ENCODE measurements at places on chromosomes 1 and 21.

DNA sequence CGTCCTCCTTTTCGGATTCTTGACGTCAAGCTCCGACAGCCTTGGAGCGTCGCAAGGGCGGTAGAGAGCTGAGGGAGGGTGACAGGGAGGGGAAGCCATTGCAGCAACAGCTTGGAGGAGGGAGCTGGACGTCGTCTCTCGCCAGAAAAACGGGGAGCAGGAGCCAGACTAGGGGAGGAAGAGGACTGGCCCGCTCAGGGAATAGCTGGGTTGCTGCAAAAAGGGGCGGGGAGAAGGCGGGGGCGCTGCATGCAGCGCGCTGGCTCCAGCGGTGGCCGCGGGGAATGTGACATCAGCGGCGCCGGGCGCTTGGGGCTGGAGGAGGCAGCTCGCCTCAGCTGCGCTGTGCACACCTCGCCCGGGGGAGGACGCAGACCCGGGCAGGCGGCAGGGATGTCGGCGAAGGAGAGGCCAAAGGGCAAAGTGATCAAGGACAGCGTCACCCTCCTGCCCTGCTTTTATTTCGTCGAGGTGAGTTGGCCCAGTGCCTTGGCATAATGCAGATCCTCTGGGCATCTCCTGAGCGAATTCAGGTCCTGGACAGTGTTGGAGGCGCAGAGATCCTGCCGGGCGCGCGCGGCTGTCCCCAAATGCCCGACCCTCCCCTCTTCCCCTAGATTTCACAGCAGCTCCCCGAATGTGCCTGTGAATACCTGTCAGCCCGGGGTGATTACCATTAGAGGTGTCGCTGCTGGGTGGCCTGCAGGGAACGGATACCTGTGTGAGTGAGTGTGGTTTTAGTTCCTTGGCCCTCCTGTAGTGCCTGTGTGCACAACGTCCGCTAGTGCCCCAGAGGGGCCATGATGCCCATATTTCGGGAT, at the start of gene PLPPR4:
Gene PLPPR4 (plus strand): TSS at position 292 of the 821 bp plus-strand sequence. CDS start 102 bp downstream, at position 394.
- no peak for DNase-seq

GRCh38 chr1:175270361-175270760, 77.8 kb upstream of the KIAA0040 start:
- no peak for DNase-seq

GRCh38 chr1:175405766-175406165, 213.2 kb upstream of the KIAA0040 start:
- DNase-seq = no peak

GRCh38 chr1:226985239-226985838, 45.2 kb downstream of the COQ8A start:
- DNase-seq = no peak

- DNase-seq = no peak
These were observed 102.8 kb downstream of the CASZ1 start for GRCh38 chr1:10693497-10694273.

DNA sequence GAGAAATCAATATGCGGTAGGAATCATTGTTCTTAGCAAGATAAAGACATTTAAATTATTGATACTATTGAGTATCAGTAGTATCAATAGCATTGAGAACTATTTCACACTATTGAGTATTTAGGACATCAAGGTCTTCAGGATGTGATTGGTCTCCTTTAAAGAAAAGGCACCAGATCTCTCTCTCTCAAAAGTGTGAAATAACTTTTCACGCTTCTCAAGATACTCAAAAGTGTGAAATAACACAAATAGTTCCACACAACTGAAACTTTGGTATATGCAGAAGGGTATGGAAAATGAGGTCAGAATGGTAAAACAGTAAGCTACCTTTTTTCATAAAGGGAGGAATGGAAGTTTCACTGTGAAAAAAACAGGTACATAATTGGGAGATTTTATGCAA, 6.7 kb upstream of the PYHIN1 start:
- DNase-seq = no peak

Data from thoracic aorta (tissue), 2 donors.